ENCODE measurements at places on chromosomes 7 and 10.

- DNase-seq: no peak
Measured at GRCh38 chr7:115548756-115549155, 481.8 kb downstream of the TFEC start.

DNA sequence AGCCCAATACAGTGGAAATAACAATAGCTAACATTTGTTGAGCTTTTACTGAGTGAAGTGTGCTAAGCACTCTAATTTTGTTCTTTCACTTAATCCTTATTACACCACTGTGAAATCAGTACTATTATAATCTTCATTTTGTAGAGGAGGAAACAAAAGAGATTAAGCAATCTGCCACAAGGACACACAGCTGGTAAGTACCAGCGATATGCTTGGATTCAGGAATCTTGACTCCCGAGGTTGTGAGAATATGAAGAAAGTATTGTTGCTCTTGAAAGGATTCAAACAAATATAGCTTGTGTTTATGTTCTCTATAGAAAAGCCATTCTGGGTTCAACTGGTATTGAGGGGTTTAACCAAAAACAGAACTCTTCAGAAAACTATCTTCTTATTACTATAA, 93.7 kb upstream of the HECTD2 start:
- DNase-seq: no peak

GRCh38 chr7:36286226-36286625, 103.4 kb upstream of the ANLN start:
- DNase-seq: no peak

DNA sequence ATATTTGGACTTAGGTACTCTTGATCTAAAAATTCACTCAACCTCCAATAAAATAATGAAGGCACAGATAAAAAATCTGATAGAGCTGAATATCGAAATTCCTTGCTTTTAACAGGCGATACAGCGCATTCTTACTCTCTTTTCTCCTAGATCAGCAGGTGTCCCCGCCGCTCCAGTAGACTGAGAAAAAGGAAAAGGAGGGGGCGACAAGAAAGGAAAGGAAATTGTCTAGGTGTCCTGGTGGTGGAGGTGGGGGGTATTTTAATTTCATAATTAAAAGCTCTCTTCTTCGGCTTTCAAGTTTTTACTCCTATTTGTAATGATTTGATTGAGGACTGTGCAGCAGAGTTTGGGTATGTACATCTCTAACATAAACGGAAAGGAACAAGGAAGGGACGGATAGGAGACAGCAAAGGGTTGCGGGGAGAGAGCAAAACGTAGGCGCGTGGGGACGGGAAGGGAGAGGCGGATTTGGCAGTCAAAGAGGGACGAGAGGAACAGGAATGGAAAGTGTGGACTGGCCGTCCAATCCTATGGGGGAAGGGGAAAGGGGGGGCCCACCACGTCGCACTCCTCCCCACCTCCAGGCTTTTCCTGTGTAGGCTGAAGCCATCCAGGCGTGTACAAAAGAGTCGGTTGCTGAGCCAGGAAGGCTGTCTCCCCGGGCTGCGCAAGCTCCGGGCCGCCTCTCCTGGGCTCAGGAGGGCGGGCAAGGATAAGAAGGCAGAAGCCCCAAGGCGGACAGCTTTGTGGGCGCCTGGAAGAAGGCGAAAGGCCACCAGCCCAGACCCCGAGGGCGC, 875 bp upstream of the HECTD2 start:
- DNase-seq: peak; percentile 92

GRCh38 chr7:26369593-26369992, 77.9 kb downstream of the SNX10 start:
- no peak for DNase-seq

- DNase-seq: no peak
Measured at GRCh38 chr7:79352323-79352722, 101.1 kb downstream of the MAGI2 start.

DNA sequence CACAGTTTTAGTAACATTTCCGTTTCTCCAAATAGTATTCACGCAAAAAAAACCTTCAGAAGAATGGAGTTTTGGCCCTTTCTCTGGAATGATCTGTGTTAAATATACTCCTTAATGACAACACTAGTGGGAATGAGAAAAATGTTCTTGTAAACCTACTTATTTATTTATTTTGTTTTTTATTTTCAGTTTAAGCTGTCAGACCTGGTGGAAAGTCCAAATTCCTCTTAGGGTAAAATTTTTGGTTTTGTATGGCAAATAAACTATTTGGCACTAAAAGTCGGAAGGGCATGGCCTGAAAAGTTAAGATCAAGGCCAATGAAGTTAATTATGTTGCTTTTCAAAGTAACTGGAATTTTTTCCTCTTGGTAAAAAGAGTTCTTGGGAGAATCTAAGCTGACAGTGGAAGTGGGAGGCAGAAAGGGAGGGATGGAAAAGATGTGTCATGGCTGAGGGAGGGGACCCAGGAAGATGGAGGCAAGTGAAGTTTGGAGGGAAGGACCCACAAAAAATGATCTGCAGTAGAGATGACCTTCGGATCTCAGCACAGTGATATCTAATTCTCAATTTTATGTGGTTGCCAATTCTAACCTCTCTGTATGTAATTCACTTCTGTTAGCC, 33.5 kb upstream of the VPS41 start:
- peak; percentile 70 for DNase-seq

DNA sequence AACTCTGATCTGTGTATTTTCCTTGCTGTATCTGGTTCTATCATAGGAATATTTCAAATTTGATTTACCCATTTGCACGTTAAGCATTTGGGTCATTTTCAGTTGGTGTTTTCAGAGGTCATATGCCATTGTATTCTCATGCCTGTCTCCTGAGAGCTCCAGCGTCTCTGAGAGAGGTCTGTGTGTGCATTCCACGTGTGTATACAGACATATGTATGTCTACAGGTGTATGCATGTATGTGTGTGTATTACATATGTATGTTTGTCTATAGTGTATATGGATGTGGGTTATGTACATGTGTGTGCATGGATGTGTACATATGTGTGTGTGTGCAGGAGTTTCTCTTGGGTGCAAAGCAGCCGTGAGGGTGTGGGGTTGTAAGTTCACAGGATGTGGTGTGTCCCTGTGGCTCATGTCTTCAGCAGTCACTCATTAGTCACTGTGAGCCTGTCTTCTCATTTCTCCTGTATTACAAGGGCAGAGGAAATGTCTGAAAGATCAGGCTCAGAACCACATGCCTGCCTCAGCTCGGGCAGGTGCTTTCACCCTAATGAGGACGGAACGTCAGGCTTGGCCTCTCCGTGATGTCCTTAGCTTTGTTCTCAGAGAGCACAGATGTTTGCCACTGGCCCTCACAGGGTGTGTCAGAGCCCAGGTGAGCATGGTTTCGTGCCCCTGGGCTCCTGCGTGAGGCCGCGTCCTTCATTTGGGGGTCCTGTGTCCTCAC, 101.6 kb downstream of the NKX6-2 start:
- DNase-seq: no peak

- peak; percentile 16 for DNase-seq
Measured at GRCh38 chr7:2162959-2163358, 69.8 kb downstream of the MAD1L1 start.

DNA sequence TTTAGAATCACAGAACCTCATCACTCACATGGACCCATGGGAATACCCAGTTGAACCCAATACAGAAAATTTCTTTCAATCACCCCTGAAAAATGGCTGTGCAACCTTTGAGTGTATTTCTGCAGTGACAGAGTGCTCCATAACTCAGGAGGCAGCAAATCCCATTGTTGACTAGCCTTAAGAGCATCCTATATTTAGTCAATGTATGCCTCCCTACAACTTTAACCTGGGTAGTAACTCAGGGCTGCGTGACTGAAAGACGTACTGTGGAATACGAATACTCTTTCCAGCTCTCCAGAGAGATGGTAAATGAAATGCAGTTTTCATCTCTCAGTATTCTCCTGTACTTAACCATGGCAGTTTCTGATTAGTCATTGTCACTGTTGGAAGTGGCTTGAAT, 573.0 kb upstream of the POM121L12 start:
- no peak for DNase-seq

GRCh38 chr7:5495581-5496375, 72.1 kb upstream of the TNRC18 start:
- peak; percentile 90 for DNase-seq

DNA sequence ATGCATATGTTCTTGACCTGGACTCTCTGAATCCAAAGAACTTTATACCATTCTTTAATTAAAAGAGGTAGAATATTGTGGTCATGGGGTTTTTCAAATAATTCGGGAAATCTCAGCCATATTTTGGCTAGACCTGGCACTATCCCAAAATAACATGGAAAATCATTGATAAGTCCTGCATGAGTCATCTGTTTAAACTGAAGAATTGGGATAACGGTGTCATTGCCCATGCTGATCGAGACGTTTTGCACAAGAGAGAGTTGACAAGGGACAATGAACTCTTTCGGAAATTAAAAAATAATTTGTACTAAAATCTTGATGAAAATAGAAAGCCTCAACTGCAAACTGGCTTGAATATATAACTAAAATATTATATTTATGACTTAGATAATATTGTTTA, 19.9 kb upstream of the ABCB4 start:
- DNase-seq: no peak

- no peak for DNase-seq
Measured at GRCh38 chr7:137771679-137772078, 75.1 kb downstream of the DGKI start.

DNA sequence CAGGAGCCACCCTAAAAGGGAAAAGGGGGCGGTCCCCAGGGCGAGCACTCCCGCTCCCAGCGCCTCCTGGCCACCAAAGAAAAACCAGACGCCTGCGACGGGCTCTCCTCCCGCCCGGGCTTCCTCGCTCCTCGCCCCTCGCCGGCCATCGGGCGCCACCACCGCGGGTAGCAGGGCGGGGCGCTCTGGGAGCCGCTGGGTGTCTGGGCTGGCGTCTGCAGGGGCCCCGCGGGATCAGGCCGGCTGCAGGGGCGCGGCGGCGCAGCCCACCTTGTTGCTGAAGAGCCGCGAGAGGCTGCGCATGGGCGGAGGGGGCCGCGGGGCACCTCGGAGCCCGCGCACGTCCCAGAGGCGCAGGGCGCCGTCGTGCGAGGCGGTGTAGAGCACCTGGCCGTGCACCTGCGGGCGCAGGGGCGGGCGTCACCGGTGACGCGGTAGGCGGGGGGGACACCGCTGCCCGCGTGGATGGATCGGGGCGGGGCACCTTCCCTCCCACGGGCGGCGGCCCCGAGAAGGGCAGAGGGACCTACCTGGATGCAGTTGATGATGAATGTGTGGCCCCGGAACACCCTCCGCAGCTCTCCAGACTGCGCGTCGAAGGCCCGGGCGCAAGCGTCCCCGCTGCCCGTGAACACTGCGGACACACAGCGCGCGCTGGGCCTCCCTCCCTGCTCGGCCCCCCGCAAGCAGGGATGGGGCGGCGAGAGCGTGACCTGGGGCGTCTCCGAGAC, 28.3 kb downstream of the WDR86 start:
- DNase-seq: no peak

- no peak for DNase-seq
Measured at GRCh38 chr10:49559476-49559875, 20.6 kb upstream of the ERCC6 start.

DNA sequence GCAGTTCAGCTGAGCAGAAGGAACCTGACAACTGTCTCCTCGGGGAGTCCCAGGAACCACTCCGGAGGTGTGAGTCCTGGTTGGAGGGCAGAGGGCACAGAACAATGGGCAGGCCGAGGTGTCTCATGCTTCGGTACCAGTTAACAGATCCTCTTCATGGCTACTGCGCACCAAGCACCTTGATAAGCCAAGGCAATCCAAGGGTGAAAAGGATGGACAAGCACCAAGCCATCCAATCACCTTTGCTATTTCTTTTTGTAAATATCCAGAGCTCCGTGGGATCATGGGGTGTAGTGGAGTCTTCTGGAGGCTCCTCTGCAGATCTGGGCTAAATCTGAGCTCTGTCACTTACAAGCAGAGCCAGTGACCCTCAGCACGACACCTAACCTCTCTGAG, 233.5 kb downstream of the WDR11 start:
- DNase-seq: no peak

DNA sequence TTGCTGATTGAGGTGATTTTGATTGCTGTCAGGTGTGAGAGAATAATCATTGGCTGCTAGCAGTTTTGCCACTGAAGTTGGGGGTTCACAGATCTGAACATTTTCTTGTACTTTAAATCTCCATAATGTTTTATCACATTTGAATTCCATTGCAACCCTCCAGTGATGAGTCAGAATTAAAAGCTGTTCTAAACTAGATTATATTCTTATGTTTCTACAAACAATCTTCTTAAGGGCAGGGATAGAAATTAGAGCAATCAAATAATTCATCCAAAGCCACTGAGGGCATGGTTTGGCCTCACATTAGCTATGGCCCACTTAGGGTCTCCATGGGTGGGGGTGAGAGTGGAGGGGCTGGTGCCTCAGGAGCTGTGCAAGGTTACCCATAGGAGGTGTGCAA, 53.0 kb upstream of the RPA3 start:
- DNase-seq: no peak

DNA sequence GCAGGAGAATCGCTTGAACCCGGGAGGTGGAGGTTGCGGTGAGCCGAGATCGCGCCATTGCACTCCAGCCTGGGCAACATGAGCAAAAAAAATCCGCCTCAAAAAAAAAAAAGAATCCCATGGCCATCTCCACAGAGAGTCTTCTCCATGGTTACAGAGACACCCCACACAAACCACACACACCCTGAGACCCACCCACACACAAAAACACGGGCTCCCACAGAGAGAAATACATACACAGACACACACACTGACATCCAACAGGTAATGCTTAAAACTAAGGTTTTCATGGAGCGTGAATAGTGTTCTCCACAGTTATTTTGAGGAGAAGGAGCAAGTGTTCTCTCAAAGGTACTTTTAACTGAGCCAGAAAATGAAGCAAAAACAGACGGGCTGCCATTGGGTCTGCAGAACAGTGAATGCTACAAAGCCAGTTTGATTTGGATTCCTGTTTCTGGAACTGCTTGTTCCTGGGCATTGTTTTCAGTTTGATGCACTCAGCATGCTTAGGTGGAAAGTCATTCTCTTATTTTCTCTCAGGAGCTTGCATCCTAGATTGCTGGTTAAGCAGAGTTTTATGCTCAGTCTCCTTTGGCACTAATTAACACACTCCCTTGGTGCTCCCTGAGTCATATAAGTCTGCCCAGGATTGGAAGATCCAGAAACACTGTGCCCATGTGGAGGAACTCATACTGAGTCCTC, 15.4 kb downstream of the AHCYL2 start:
- no peak for DNase-seq

DNA sequence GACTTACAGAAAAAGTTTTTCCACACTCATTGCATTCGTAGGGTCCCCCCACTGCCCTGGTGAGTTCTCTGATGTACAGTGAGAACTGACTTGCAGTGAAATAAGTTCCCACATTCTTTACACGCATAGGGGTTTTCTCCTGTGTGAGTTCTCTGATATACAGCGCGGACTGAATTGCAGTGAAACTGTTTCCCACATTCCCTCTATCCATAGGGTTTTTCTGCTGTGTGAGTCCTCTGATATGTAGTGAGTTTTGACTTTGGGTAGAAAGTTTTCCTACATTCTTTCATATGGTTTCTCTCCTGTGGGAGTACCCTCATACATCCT, 147.0 kb downstream of the GLRX3 start:
- DNase-seq: no peak

DNA sequence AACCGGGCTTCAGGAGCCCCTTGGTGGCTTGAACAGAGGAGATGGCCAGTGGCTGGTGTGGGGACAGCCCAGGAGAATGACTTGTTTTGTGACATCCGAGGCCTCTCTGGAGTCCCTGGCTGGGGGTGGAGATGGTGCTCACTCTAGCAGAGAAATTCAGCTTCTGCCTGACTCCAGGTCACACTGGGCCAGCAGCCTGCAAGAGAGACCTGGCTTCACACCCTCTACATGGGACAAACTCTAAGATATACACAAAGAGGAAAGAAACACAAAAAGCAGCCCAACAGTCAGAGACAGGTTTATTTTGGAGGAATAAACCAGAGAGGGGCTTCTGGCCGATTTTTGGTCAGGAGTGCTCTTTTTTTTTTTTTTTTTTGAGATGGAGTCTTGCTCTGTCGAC, 132.8 kb downstream of the ELFN1 start:
- no peak for DNase-seq

Measured in ascending aorta (tissue), 2 donors.